Renal cortex interstitium (tissue), 15 donors: ENCODE measurements at places on chromosomes 2 and 18. TPM values are rescaled to one million over a fixed set of nuclear protein-coding genes. Genes with fewer than 3 reads are reported as not detected.

The IL36G gene
- 0.27 TPM for polyA plus RNA-seq

The IL36A gene
- not detected for polyA plus RNA-seq

The CD226 gene
- 2.6 TPM for polyA plus RNA-seq

The RESP18 gene
- polyA plus RNA-seq = not detected

The ACYP2 gene
- 19.8 TPM for polyA plus RNA-seq

The SLC30A3 gene
- polyA plus RNA-seq = 9.2 TPM

GRCh38 chr2:231293163-231293562 lies 94.7 kb downstream of the ARMC9 start:
- no peak for DNase-seq

DNA sequence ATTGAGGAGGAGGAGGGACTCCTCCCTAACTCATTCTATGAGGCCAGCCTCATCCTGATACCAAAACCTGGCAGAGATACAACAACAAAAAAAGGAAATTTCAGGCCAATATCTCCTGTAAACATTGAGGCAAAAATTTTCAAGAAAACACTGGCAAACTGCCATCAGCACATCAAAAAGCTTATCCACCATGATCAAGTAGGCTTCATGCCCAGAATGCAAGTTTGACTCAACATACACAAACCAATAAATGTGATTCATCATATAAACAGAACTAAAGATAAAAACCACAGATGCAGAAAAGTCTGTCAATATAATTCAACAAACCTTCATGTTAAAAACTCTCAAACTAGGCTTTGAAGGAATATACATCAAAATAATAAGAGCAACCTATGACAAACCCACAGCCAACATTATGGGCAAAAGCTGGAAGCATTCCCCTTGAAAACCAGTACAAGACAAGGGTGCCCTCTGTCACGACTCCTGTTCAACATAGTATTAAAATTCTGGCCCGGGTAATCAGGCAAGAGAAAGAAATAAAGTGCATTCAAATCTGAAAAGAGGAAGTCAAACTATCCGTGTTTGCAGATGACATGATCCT lies 1014.3 kb downstream of the CBLN2 start:
- DNase-seq = no peak

- no peak for DNase-seq
Observed at GRCh38 chr2:24855726-24856125, 62.5 kb downstream of the CENPO start.

DNA sequence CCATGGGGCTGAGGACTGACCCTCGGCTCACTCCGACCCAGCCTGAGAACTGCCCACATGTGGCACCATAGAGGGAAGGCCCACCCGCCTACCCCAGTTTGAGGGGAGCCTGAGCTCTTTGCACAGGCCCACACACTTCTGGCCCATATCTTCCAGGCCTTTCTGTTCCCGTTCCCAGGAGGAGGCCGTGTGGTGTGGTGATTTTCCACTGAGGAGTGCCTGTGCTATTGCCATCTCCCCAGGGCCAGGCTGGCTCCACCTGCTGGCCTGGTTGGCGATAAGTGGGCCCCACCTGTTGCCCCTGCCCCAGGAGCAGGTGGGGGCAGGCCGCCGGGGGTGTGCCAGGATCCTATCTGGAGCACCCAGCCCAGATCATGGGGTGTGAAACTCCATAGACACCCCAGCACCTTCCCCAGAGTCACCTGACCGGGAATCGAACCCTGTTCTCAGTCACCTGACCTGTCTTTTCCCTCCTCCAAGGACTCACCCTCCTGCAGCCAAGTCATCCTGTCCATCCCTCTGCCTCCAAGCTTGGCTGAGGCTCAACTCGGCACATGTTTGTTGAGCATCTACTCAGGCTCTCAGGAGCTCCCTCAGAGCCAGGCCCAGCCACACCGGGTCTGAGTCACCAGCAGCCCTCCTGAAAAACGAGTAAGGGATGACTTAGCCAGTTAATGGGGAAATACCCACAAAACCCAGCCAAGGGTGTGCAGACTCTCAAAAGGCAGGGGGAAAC lies 120.1 kb downstream of the CYP26B1 start:
- DNase-seq = no peak

- DNase-seq = no peak
Observed at GRCh38 chr18:410047-410455, 90.5 kb downstream of the COLEC12 start.

DNA sequence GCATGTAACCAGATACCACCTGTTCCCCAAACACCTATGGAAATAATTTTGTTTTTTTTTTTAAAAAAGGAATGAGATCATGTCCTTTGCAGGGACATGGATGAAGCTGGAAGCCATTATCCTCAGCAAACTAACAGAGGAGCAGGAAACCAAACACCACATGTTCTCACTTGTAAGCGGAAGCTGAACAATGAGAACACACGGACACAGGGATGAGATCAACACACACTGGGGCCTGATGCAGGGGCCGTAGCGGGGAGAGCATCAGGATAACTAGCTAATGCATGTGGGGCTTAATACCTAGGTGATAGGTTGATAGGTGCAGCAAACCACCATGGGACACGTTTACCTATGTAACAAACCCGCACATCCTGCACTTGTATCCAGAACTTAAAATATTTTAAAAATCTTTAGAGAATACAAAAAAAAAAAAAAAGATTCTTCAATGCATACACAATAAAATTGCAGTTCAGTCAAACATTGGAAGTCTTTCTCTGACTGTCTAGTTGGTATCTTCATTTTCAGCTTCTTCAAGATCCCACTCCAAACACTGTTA lies 11.6 kb upstream of the CASP10 start:
- DNase-seq = no peak
